ENCODE measurements at places on chromosomes 12 and 14.

DNA sequence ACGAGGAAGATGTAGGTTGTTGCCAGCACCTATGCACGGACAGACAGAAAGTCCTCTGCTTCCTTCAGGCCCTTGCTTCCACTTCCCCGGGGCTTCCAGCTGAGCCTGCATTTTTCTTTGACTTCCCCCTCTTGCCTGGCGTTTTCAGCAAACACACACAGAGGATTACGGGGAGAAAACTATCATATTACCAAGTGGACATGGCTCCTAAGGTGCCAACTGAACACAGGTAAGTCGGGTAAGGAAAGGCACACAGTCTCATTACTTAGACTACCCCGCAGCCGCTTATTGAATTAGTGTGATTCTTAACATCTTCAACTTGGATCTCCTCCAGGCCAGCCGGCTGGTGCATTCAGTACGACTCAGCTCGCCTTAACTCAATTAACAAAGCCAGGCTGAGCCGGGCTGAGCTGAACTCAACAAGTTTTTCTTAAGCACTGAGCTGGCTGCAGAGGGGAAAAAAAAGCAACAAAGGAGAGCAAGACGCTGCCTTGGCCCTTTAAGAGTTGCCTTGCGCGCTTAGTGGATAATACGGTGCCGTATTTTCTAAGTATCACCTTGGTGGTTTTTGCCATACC lies 19.2 kb upstream of the MAP1LC3B2 start:
- no peak for DNase-seq

DNA sequence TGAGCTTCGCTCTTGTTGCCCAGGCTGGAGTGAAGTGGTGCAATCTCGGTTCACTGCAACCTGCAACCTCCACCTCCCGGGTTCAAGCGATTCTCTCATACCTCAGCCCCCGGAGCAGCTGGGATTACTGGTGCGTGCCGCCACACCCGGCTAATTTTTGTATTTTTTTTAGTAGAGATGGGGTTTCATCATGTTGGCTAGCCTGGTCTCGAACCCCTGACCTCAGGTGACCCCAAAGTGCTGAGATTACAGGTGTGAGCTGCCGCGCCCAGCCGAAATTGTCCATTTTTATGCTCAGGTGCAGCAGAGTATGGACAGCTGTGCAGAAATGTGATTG lies 19.2 kb upstream of the CYP46A1 start:
- no peak for DNase-seq

- no peak for DNase-seq
These were observed 446.9 kb downstream of the ATP23 start for GRCh38 chr12:58388261-58388660.

- no peak for DNase-seq
These were observed 3.1 kb downstream of the PFKM start for GRCh38 chr12:48122065-48122834.

DNA sequence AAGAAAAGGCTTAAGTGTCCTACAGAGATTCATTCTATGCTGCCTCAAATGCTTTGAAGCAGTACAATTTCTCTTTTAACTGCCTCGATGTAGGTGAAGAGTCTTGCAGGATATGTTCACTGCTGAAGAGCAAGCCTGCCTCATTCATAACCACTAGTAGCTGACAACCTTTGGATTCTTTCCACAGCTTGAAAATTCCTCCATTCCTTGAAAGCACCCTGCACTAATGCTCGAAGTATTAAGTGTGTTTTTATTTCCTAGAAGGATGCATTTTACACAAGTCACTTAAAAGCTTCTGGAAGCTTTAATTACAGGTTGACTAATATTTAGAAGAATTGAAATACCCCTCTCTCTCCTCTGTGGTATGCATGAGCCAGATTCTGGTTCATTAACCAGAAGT lies 429.4 kb downstream of the DIO2 start:
- DNase-seq, result no peak

Measured in T-cell (primary cell).